ENCODE measurements at places on chromosomes 7 and 10.

DNA sequence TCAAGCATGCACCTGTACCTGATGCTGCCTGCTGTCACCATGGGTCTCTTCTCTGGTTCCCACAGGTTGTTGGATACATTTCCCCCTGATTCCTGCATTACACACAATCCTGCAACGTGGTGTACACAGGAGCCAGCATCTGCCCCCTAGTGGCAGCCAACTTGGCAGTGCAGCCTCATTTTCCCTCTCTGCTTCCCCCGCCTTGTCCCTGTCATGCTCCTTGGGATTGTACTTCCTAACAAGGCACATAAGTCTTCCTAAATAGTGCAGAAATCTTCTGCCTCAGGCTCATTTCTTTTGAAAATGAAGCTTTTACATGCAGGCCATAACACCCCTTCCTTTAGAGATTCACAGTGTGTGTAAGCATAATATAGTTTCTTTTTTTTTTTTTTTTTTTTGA lies 387.5 kb downstream of the CCSER2 start:
- DNase-seq = peak; percentile 30

DNA sequence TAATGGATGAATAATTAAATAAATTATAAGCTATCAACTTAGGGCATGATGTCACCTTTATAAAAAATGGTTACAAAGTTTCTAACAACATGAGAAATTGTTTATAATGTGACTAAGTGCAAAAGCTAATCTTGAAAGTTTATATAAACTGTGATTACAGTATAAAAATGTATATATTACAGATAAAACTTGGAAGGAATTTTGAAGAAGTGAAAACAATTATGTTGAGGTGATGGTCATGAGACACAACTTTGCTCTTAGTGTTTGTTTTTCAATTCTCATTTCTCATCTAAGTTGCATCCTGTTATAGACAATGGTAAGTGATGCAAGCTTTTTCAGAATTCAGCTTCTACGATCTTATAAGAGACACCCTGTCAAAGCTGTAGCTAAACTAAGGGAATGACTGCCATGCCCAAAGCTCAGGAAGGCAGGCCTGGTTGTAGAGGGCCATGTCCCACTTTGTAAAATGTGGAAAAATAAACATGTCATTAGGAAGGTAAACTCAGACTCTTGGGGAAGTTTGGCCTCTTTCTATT lies 23.9 kb downstream of the MACC1 start:
- DNase-seq = no peak

DNA sequence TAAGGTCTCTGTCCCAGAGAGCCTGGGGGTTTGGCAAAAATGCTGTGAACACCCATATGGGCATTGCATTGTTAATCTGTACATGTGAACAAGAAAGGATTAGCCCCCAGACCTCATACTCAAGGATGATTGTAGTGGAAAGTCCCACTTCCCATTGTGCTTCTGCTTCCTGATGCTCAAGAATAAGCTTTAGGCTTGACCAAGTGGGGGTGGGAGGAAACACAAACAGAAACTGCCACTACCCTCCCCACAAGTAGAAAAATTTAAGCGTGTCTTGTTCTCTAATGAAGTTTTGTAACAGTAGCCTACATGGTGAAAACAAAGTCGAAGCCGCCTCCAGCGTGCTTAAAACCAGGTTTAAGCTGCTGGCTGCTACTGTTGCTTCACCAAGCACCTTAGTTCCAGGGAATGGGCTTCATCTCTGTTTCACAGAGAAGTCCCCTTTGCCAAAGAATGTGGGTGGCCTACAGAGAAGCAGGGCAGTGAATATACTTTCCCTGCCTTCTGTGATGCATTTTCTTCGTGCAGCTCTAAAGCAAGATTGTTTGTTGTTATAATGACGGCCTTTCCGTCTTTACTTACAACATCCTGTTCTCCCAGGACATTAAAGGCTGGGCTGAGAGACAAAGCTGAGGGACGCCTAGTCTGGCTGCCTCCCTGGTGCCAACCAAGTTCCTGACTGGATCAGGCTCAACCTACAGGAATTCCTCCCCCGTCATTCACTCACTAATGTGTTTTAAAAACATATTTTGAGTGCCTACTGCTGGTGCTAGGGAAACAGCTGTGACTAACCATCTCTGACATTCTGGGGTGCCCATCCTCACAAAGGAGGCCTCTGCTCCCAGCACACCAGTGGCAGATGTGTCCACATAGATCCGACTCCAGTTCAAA lies 32.1 kb upstream of the CCSER2 start:
- peak; percentile 94 for DNase-seq

DNA sequence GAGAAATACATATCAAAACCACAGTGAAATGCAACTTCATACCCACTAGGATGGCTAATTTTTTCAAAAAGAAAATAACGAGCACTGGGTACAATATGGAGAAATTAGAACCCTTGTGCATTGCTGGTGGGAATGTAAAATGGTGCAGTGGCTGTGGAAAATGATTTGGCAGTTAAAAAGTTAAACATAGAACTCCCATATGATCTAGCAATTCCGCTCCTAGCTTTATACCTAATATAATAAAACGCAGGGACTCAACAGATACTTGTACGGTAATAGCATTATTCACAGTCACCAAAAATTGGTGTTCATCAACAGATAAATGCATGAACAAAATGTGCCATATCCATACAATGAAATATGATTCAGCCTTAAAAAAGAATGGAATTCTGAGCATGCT lies 58.8 kb upstream of the PLPP4 start:
- DNase-seq = no peak

GRCh38 chr7:1725199-1725690 lies 55.2 kb downstream of the ELFN1 start:
- DNase-seq = no peak

DNA sequence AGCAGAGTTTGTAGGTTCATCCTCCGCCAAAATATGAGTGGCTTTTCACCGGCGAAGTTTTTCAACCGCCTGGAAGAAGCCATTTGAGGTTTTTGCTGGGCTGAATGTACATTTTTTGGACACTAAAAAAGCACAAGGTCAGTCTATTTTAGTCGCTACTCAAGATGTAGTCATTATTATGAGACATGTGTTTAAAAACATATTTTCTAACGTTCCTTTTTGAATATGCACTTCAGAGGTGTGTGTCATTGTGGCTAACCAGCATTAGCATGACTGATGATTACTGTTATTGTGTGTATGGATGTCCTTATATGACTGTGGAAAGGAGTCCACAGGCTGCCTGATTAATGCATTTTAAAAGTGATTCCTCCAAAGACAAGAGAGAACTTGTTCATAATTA lies 605.4 kb downstream of the INHBA start:
- no peak for DNase-seq

DNA sequence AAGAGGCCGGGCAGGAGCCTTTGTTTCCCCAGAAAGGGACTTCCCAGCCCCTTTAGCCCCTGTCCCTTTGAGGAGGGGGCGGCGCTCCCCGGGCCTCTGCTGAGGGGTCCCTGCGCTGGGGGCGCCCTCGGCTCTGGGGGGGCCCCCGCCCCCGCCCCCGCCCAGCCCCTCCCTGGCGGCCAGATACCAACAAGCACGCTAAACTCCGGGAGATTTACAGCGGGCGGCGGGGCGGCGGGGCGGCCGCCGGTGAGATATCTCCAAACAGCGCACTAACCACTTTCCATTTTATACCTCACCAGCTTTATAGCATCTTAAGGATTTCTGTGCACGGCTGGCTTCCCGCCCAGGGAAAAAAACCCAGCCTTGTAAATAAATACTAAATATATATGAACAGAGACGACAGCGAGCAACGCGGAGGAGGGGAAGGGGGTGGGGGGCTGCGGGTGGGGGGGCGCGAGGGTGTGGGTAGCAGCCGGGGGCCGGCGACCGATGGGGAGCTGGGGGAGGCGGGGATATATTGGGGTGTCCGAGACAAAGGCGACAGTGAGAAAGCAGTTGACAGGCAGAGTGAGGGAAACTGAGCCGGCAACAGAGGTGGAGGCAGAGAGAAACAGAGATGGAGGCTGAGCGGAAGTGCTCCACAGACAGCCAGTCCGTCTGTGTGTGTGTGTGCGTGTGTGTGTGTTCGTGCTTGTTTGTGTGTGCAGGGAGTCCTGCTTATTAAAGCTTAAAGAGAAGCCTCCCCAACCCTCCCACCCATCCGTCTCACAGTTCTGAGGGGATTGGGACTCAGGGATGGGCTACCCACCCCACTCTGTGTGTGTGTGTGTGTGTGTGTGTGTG lies 85.8 kb downstream of the HIF1AN start:
- DNase-seq = no peak

- no peak for DNase-seq
These were observed 628 bp downstream of the TAF6 start for GRCh38 chr7:100118388-100119071.

DNA sequence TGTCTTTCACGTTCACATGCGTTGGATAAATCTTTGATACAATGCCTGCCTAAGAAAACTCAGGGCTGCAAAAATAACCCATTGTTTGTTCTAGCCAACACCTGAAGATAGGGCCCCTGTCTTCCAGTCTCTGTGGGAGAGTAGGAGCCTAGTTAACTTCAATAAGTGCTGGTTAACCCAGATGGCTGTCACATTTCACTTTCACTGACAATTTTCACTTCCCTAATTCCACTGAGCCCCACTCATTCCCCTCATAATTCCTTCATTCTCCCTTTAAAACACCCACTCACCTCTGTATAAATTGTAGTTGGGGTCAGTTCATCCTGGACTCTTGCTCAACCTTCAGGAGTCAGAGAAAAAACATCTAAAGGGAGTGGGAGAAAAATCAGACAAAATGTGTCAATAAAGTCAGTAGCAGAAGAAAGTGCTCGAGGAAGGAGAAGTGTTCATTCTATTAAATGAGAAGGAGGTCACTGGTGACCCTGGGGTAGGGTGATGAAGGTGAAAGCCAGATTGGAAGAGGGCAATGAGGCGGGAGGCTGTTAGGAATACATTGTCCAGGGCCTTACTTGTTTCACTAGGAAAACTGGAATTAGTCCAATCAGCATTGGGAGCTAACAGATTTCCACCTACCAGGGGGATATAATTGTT lies 51.2 kb upstream of the ABI1 start:
- DNase-seq = no peak

DNA sequence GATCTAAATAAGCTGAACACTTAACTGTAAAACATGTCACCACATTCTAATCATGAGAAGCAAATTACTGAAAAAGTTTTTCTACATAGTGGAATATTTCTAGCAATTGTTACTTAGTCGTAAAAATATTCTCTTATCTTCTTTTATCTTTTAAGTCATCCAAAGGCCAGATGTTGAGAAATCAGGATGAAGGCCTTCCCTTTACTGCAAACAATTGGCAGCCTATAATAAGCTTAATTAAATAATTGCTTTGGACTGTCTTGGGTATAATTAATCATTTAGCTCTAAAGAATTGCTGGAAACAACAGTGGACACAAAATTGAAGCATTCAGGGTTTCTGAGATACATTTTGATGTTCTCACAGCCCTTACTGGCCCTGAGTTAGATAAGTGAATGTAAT lies 226.5 kb downstream of the FANK1 start:
- DNase-seq = no peak

GRCh38 chr7:64802699-64803098 lies 8.5 kb downstream of the ZNF138 start:
- no peak for DNase-seq

- DNase-seq = no peak
These were observed 31.6 kb upstream of the SLC16A12 start for GRCh38 chr10:89566992-89567391.

DNA sequence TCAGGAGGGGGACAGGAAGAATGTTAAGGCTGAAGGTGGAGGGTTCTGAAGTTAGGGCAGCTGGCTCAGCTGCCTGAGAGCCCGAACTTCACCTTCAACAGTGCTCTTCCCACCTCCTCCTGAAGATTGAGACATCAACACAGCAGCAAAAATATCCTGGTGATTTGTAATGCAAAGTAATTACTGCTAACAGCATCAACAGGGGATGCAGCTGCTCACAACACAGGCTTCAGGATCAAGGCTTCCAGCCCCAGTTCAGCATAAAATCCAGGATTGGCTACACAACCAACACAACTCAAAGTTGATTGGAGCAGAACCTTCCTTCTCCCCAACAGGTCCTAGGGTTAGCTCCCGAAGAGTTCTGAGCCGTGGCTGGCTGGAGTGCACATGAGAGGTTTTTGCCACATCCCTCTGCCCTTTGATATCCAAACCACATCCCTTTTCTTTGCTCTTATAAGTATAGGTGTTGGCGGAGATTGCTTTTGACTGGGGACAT lies 242.4 kb downstream of the KIAA1217 start:
- DNase-seq = no peak

DNA sequence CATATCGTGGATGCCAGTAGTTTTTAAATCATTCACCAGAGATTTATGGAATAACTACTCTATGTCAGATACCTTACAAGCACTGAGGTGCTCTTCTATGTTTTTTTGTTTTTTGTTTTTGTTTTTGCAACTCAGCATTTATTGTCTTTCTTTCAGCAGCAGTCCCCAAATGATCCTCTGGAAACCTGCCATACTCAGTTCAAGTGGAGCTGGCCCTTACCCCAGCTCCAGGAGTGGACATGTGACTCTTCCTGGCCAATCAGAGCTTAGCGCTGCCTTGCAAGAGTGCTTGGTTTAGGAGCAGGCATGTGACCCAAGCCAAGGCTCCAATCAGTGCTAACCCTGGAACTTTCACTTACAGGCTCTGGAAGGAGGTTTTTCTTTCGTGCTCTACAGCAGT lies 356.6 kb upstream of the ZMIZ1 start:
- DNase-seq = no peak

- DNase-seq = no peak
These were observed 51.9 kb downstream of the BTAF1 start for GRCh38 chr10:91975438-91975837.

- peak; percentile 90 for DNase-seq
These were observed 10.8 kb downstream of the AFAP1L2 start for GRCh38 chr10:114393482-114393881.

DNA sequence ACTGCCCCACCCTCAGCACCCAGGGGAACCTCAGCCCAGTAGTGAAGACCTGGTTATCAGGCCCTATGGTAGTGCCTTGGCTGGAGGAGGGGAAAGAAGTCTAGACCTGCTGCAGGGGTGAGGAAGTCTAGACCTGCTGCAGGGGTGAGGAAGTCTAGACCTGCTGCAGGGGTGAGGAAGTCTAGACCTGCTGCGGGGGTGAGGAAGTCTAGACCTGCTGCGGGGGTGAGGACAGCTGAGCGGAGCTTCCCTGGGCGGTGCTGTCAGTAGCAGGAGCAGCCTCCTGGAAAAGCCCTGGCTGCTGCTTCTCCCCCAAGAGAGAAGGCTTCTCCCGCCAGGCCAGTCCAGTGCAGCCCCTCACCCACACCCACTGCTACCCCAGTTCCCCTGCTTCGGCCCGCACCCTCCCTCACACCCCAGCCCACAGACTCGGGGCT lies 6.3 kb downstream of the NOS3 start:
- DNase-seq = no peak

GRCh38 chr10:132155723-132156381 lies 30.9 kb upstream of the DPYSL4 start:
- DNase-seq = no peak

DNA sequence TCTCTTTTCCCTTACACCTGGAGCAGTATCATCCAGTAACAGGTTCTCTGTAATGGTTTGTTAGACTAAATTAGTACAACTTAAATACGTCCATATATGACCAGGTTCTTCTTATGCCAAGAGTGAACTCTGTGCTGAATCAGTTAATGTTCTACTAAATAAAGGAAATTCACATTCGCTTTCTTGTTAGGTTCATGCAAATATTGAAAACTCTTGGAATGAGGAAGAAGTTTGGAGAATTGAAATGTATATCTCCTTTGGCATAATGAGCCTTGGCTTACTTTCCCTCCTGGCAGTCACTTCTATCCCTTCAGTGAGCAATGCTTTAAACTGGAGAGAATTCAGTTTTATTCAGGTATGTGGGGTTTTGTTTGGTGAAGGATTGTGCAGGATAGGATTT lies 15.3 kb upstream of the CFAP69 start:
- no peak for DNase-seq

GRCh38 chr7:6436385-6436685 lies 11.4 kb downstream of the DAGLB start:
- DNase-seq = peak; percentile 38
